NCI-H2107 (cell line): ENCODE measurements at places on chromosomes 7 and 10.

- no peak for DNase-seq
Measured at GRCh38 chr7:92751902-92752901, 84.2 kb downstream of the CDK6 start.

GRCh38 chr7:108637049-108637621, 67.5 kb downstream of the DNAJB9 start:
- no peak for DNase-seq

DNA sequence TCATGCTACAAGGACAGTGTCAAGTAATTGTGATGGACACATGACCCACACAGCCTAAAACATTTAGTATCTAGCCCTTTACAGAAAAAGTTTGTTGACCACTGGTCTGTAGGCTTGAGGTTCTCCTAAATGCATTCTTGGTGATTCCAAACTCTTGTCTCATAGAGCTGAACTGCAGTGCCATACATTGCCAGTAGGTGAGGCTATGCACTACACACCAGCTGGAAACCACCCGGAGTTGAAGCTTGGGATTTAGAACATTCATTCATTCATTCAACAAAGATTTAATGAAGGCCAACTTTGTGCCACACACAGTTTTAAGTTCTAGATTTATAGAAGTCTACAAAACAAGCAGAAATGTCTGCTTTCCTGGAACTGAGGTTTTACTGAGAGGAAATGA, 77.3 kb upstream of the TCF7L2 start:
- no peak for DNase-seq

- no peak for DNase-seq
Measured at GRCh38 chr7:90939666-90940065, 324.6 kb upstream of the FZD1 start.

DNA sequence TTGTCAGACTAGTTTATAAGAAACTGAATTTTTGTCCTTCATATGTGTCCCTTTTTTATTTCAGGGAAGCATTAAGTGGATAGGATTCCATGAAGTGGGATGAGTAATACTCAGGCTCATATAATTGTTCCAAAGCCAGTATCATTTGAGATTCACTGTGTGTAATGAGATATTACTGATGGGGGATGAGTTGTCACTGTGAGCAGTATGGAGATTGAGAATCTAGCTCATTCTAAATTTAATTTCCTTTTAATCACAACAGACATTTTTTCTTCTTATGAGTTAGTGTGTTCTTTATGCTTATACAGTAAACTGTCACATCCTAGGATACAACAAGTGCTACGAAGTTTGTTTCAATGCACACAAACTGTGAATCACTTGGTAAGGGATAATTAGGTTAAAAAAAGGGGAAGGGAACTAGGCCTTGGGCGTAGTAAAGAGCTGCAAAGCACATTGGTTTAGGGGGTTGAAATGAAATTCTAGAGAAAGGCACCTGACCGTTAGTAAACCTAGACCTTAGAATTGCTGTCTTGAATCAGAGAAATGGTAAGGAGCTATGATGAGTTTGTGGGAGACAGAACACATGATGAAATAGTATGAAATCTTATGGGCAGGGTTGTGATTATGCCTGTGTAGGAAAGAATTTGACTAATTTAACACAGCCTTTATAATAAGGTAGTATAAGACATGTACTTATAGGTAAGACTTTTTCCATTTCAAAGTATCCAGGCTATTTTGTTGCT, 153.4 kb downstream of the MLLT10 start:
- DNase-seq = no peak

DNA sequence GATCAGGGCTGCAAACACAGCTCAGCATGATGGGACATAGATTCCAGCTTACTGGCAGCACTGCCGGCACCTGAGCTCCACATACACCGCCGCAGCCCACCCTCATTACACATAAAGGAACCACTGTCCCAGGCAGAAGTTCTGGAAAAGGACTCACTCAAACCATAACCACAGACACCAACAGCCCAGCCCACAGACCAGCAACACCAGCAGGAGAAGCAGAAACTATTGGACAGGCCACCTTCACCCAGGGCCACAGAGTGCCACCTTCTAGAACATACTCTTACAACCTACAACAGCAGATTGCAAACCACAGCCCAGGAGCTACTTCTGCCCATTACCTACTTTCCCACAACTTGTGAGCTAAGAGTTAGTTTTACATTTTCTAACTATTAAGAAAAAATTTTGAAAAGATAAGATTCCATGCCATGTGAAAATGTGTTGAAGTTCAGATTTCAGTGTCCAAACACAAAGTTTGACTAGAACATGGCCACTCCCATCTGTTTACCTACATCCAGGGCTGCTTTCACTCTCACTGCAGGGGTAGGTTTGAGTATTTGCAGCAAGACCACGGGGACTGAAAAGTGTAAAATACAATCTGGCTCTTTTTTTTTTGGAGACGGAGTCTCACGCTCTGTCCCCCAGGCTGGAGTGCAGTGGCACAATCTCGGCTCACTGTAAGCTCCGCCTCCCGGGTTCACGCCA, 153.0 kb downstream of the TNS3 start:
- DNase-seq = no peak

DNA sequence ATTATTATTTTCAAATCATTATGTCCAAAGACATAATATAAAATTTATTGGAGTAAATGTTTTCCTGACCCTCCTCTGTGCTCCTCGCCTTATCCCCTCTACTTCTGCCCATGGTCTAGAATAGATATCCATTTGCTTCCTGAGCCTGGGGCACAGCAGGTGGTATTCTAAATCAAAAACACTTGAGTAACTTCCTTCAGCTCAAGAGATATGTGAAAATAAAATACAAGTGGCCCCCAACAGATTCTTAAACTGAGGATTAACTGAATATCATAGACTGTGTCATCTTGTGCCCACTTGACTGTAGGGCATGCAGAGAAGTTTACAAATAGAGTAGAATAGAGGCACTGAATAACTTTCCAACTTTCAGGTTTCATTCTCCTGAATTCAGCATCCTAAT, 59.1 kb downstream of the HGF start:
- no peak for DNase-seq

DNA sequence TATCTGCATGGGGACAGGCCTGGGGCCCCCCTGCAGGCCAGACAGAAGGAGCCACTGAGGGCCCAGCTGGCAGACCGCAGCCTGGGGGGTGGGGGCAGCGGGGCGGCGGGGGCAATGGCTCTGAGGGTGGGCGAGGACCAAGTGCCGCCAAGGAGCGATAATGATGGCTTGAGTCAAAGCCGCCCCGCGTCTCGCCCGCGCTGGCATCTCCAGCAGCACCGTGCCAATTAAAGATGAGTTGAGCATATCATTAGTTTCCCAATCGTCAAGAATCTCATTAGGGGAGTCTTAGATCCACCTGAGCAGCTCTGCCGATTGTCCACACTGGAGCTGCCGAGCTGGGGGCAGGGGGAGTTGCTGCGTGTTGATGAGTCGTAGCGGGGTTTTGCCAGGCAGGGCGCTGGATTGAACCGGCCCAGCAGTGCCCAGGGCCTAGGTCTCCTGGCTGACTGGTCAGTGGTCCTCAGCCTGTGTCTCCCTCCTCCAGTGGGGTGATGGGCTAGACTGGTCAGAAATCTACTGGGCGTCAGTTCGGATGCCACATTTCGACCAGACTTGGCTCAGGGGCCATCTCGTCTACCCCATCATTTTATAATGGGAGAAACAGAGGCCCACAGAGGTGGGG, 41.0 kb upstream of the PSMG3 start:
- DNase-seq = no peak

GRCh38 chr10:13649844-13650520, 63.2 kb downstream of the PRPF18 start:
- DNase-seq = no peak

DNA sequence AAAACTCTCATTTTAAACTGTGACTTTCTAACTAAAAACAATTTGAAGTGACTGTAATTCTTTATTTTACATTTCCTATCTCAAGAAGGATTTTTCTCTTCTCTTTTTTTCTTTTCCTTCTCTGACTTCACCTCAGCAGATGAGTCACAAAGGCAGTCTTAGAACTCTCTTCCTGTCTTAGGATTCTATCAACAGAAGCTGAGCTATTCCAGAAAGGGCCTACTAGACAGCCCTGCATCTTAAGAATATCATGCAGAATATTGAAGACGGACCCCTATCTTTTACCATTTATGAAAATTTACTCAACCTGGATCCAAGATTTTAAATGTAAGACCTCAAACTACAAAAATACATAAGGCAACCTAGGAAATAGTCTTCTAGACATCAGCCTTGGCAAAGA, 365.7 kb upstream of the SEMA3C start:
- no peak for DNase-seq

GRCh38 chr10:114228156-114228555, 10.9 kb upstream of the VWA2 start:
- no peak for DNase-seq

DNA sequence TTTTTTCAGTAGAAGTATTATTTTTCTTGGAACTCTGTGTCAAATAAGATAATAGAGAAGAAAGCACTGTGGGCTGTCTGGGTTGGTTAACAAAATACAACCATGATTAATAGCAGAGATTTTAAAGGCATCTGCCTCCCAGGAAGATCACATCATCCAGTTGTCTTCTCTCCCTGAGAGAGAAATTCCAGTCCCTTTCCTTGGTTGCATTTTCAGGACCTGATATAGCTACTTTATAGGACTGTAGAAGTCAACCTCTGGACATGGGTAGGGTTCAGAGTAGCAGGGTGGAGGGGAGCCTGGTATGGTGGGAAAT, 309.9 kb upstream of the IGFBP3 start:
- DNase-seq = no peak

DNA sequence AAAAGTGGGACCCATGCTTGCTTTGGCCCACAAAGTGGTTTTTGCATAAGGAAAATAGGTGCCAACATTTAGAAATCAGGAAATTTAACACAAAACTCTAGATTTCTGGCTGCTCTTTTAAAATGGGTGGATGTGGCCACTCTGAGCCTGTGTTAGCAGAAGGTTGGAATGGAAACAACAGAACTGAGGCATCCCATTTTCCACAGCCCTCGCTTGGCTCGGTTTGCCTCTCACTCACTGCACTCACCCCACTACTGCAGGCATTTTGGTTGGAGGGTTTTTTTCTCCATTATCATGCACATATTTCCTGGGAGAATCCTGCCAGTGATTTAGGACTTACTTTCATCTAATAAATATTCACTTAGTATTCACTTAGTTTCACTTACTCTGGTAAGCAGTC, 178.9 kb downstream of the BICC1 start:
- no peak for DNase-seq

- DNase-seq = no peak
Measured at GRCh38 chr7:33233659-33234058, 104.3 kb downstream of the BBS9 start.

GRCh38 chr7:19117091-19117869, at the start of gene TWIST1:
TWIST1 (minus strand) TSS chr7:19117636; CDS start chr7:19117321, 315 bp downstream.
- no peak for DNase-seq

GRCh38 chr7:145986248-145986874, 130.2 kb upstream of the CNTNAP2 start:
- DNase-seq = no peak

DNA sequence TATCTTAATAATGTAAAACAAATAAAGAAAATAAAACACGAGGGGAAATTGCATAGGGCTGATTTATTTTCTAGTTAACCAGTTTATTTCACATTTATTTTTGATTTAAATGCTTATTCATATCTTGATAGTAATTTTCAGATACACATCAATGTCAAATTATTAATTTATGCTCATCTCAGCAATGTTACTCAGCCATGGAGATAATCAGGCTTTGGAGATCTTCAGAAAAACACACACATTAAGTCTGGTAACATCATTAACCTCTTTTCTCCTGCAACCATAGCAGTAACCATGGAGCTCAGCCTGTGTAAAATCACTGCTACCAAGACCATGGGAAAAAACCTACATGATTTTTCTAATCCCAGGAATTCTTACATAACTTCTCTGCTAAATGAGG, 31.9 kb upstream of the TBX20 start:
- DNase-seq = no peak

- DNase-seq = no peak
Measured at GRCh38 chr7:82904871-82905270, 257.8 kb downstream of the PCLO start.

- DNase-seq = no peak
Measured at GRCh38 chr7:23043441-23043840, 29.5 kb upstream of the HYCC1 start.

DNA sequence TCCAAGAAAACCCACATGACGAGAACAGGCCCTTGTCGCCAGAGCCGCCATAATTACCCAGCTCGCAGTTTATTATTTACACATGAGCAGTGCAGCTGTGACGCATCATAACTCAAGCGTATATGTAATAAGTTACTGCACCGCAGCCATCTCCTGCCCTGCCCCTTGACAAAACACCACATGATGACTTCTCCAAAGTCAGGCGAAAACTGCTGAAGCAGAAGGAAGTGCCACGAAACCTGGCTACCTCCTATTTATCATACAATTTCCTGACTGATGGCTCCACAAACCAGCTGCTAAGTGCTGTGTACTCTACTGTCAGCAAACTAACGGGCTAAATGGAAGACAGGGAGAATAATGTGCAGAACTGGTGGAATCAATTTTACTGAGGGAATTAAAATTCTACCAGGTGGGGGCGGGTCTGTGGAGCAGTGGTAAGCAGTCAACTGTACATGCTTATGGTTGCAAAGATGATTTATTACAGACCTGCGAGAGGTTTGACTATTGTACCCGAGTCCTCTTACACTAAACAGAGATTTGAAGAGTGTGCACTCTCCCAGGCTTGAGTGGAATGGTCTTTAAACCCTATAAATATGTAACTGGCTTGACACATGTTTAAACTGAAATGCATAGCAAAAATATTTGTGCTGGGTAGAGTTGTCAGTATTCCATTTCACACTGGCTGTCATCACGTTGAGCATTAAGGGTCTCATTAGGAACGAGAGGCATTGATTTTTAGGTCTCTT, 156.0 kb downstream of the GLI3 start:
- DNase-seq = no peak

- no peak for DNase-seq
Measured at GRCh38 chr7:16786257-16786656, 18.5 kb downstream of the AGR2 start.

GRCh38 chr10:62996925-62997324, 136.2 kb upstream of the NRBF2 start:
- no peak for DNase-seq

DNA sequence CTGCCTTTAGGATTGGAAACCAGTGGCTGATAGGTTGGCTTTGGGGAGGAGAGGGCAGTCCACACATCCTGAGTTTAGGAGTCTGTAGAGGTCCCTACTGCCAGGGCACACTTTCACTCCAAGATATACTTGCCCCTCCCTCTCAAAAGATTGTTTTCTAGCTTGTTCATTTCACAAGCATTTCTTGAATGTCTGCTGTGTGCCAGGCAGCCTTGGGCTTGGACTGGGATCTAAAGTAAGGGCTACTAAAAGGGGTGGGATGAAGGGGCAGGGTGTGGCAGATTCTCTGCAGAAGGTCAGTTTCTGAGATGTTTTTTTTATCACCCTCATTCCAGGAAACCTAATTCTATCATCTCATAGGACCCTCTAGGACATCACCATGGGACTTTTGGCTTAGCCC, 272.4 kb downstream of the SKAP2 start:
- no peak for DNase-seq
